ENCODE measurements at places on chromosomes 2 and 18. TPM values are rescaled to one million over a fixed set of nuclear protein-coding genes. Genes with fewer than 3 reads are reported as not detected.

Gene SCN9A
- 24.1 TPM for total RNA-seq

Gene ADAM23
- total RNA-seq, result 1.9 TPM

Gene CLEC4F
- total RNA-seq, result 0.57 TPM

Gene MYCN
- not detected for total RNA-seq

Gene SLC9A4
- total RNA-seq, result not detected

Gene ZFP36L2
- total RNA-seq, result 65.4 TPM

Gene GKN2
- 11.2 TPM for total RNA-seq

Gene BIRC6
- total RNA-seq, result 76.4 TPM

DNA sequence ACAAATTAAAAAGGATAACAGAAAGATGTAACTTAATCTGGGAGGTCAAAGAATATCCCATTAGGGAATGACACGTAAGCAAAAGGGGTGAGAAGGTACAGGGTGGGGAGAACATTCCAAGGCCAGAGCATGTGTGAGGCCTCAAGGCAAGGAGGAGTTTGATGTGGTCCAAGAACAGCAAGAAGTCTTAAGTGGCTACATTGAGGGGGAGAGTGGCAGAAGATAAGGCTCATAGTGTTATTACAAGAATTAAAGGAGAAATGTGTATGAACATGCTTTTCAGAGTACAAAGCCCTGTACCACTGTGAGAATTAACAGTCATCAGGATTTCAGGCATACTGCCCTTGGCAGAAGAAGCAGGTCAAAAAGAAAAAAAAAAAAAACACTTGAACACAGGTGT, 174.4 kb upstream of the ERBB4 start:
- no peak overlapping the region for H3K27ac ChIP-seq
- no peaks in the 10 kb centered on the region for H3K4me1 ChIP-seq
- H3K27me3 ChIP-seq, result no peaks in the 10 kb centered on the region
- H3K4me3 ChIP-seq, result no peak overlapping the region
- no peaks in the 10 kb centered on the region for H3K36me3 ChIP-seq

DNA sequence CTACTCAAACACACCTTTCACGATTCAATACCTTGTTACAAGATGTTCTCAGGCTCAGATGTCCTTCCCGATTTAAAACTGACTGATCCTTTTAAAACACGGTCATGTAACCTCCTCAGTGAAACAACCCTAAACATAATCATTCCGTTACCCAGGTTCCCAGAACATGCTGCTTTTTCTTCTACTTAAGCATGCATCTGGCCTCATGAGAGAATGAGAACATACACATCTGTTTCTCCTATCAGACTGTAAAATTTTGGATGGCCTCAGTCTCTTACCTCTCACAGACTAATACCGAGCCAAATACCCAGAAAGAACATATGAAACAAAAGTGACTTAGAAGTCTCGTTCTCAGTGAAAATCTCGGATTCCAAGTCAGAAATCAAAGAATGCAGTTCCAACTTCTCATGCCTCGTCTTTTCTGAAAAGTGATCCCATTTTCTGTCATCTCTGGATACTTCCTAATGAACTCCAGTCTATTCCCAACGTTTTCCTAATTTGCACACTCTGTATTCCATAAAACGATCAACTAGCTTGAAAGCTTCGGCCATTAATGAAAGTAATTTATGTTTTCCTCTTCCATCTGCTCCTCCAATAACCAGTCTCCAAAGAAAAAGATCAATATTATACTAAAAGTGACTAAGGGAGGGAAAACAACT, 919 bp downstream of the SF3B1 start:
- DNase-seq, result no peak
- H3K36me3 ChIP-seq, result no peaks in the 10 kb centered on the region
- peak overlapping the region; percentile 99 for H3K27ac ChIP-seq
- H3K27me3 ChIP-seq, result no peaks in the 10 kb centered on the region
- H3K4me3 ChIP-seq, result peak overlapping the region; percentile 86

DNA sequence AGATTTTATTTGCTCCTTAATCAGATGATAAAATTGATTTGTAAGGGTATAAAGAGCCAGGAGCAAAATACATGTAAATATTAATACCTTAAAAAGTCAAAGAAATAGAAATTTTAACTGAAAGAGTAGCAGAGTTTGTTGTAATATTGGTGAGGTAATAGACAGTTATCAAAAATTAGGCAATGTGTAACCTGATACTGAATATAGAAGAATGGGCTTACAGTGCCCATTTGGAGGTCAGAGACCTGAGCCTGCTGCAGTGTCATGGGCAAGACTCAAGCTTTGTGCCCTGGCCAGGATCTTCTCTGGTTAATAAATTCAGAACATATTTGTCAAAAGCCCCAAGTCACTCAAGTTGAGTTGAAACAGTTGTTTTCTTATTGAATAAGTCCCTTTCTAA, 29.7 kb upstream of the TMEM247 start:
- H3K27me3 ChIP-seq, result no peaks in the 10 kb centered on the region
- no peak overlapping the region for H3K4me3 ChIP-seq
- DNase-seq, result no peak
- H3K4me1 ChIP-seq, result no peaks in the 10 kb centered on the region
- no peaks in the 10 kb centered on the region for H3K36me3 ChIP-seq

GRCh38 chr18:61992923-61993322, 100.1 kb upstream of the RNF152 start:
- H3K4me1 ChIP-seq, result peaks cover 5% of the 10 kb centered on the region
- H3K4me3 ChIP-seq, result no peak overlapping the region
- DNase-seq, result no peak
- no peaks in the 10 kb centered on the region for H3K27me3 ChIP-seq
- no peak overlapping the region for H3K27ac ChIP-seq

- no peak overlapping the region for H3K27ac ChIP-seq
- no peaks in the 10 kb centered on the region for H3K36me3 ChIP-seq
- H3K4me3 ChIP-seq, result no peak overlapping the region
Observed at GRCh38 chr2:127932199-127932876, 46.6 kb upstream of the AMMECR1L start.

DNA sequence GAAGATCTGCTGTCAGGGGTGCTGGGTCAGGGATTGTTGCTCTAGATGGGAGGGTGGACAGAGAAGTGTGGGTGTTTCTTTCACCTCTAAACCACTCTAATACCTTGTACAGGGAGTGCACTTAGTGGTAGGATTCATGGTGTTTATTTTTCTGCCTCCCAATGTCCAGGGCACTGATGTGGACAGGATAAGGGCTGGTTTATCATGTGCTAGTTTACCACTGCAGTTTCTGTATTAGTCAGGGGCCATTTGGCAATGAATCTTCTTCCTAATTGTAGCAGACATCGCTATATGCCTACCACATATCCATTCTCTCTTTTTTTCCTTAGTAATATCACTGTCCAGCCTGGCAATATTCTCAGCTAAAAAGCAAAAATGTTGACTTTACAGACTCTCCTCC, 50.3 kb upstream of the LRRTM1 start:
- H3K27ac ChIP-seq, result no peak overlapping the region
- no peaks in the 10 kb centered on the region for H3K4me1 ChIP-seq
- no peak overlapping the region for H3K4me3 ChIP-seq
- no peak for DNase-seq
- H3K27me3 ChIP-seq, result no peaks in the 10 kb centered on the region

- H3K4me1 ChIP-seq, result no peaks in the 10 kb centered on the region
- H3K27me3 ChIP-seq, result no peaks in the 10 kb centered on the region
- no peak overlapping the region for H3K27ac ChIP-seq
- H3K4me3 ChIP-seq, result no peak overlapping the region
- peaks cover 21% of the 10 kb centered on the region for H3K36me3 ChIP-seq
Observed at GRCh38 chr2:23751747-23752265, 175.1 kb downstream of the ATAD2B start.

DNA sequence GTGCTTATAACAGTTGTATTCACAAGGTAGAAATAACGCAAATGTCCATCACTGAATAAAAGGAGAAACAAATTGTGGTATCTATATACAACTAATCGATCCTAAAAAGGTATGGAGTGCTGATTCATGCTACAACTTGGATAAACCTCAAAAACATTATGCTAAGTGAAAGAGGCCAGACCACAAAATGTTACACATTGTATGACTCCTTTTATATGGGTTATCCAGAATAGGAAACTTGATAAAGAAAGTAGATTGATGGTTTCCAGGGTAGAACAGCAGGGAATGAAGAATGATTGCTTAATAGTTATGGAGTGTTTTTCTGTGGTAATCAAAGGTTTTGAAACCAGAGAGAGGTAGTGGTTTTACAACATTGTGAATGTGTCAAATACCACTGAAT, 432.2 kb upstream of the TRIB2 start:
- H3K4me3 ChIP-seq, result no peak overlapping the region
- H3K27me3 ChIP-seq, result no peaks in the 10 kb centered on the region
- DNase-seq, result no peak
- no peaks in the 10 kb centered on the region for H3K36me3 ChIP-seq
- H3K4me1 ChIP-seq, result no peaks in the 10 kb centered on the region

GRCh38 chr2:205808486-205809121, 126.3 kb downstream of the NRP2 start:
- no peaks in the 10 kb centered on the region for H3K27me3 ChIP-seq
- peak; percentile 64 for DNase-seq
- H3K36me3 ChIP-seq, result no peaks in the 10 kb centered on the region
- peaks cover 8% of the 10 kb centered on the region for H3K4me1 ChIP-seq

DNA sequence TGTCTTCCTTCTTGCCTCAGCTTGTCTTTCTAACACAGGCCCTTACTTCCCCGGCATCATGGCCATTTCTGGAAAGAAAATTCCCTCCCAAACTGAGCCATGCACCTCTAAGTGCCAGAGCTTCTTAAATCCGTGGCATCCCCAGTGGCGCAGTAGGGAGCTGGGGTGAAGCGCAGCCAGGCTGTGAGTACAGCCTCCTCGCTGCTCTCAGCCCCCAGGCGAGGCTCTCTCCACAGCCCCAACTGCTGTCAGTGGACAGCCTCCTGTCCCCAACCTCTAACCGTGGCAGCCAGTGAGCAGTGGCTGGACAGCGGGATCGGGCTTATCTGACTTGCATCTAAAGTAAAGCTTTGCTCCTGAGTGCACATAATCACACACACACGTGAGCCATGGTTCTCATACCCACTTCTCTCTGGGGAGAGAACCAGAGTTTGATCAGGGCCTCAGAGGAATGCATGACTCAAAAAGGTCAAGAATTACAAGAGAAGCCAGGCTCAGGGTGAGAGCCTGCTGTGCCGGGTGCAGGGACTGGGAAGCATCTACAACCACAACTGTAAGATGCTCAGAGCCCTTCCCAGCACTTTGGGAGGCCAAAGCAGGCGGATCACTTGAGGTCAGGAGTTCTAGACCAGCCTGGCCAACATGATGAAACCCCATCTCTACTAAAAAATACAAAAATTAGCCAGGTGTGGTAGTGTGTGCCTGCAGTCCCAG, 50.7 kb downstream of the SFXN5 start:
- H3K27ac ChIP-seq, result no peak overlapping the region
- no peak overlapping the region for H3K4me3 ChIP-seq
- H3K4me1 ChIP-seq, result no peaks in the 10 kb centered on the region
- H3K36me3 ChIP-seq, result peaks cover 9% of the 10 kb centered on the region

- H3K27ac ChIP-seq, result no peak overlapping the region
- peaks cover 5% of the 10 kb centered on the region for H3K36me3 ChIP-seq
- DNase-seq, result no peak
- H3K4me1 ChIP-seq, result no peaks in the 10 kb centered on the region
- no peak overlapping the region for H3K4me3 ChIP-seq
Observed at GRCh38 chr2:164721430-164721829, 100.1 kb upstream of the GRB14 start.

DNA sequence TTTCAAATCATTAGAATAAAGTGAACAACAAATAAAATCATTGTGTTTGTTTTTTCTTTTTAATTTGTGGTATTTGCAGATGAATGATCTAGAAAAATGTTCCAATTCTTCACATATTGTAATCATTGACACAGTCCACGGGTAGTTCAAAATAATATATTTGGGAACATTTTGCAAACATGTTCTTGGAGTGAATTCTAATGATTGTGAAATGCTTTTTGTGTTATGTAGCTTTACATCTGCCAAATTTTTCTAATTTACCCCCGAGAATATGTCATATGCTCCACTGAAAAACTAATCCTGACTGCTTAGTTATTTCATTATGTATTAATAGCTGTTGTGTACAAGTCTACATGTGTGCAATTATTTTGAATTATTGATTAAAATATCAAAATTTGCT, 1468.4 kb upstream of the NXPH2 start:
- no peaks in the 10 kb centered on the region for H3K4me1 ChIP-seq
- H3K4me3 ChIP-seq, result no peak overlapping the region
- no peaks in the 10 kb centered on the region for H3K36me3 ChIP-seq
- no peak for DNase-seq
- H3K27ac ChIP-seq, result no peak overlapping the region

GRCh38 chr2:4668381-4668780, 965.0 kb downstream of the DCDC2C start:
- no peak overlapping the region for H3K27ac ChIP-seq
- DNase-seq, result no peak
- no peaks in the 10 kb centered on the region for H3K36me3 ChIP-seq
- no peaks in the 10 kb centered on the region for H3K27me3 ChIP-seq
- no peak overlapping the region for H3K4me3 ChIP-seq

GRCh38 chr2:85799215-85799956, 45.6 kb downstream of the ATOH8 start:
- DNase-seq, result peak; percentile 72
- H3K4me3 ChIP-seq, result no peak overlapping the region
- no peaks in the 10 kb centered on the region for H3K36me3 ChIP-seq
- H3K4me1 ChIP-seq, result peaks cover 17% of the 10 kb centered on the region
- no peaks in the 10 kb centered on the region for H3K27me3 ChIP-seq

DNA sequence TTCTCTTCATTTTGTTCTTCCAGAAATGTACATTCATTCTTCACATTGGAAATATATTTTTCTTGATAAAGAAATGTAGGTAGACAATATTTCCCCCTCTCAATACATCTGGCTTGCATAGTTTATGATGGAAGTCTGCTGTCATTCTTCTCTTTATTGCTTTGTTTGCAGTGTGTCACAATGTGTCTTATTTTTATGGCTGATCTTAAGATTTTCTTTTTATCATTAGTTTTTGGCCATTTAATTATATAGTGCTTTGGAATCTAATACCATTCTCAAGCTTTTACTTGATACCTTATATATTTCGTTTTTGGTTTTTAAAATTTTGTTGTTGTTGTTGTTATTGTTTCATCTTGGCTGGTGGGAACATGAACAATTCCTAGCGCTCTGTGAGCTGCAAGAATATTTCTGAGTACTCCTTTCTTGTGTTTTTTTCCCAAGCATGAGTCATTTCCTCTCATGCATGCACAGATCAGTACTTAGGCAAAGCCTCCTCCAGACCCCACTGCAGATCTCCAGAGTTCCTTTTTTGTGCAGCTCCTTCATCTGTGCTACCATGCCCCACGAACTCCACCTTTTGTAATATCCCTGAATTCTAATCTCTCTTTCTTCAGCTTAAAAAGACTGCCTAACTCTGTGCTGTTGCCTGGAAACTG, 13.7 kb upstream of the MMADHC start:
- H3K4me1 ChIP-seq, result peaks cover 3% of the 10 kb centered on the region
- H3K27me3 ChIP-seq, result no peaks in the 10 kb centered on the region
- H3K4me3 ChIP-seq, result no peak overlapping the region

GRCh38 chr18:54812885-54813284, 15.4 kb upstream of the RAB27B start:
- no peak for DNase-seq
- H3K27me3 ChIP-seq, result no peaks in the 10 kb centered on the region
- H3K36me3 ChIP-seq, result no peaks in the 10 kb centered on the region
- H3K27ac ChIP-seq, result no peak overlapping the region
- H3K4me3 ChIP-seq, result no peak overlapping the region
- no peaks in the 10 kb centered on the region for H3K4me1 ChIP-seq

Data from upper lobe of left lung (tissue), 6 donors.